GM23338 (cell line): ENCODE measurements at places on chromosomes 6 and 20. TPM values are rescaled to one million over a fixed set of nuclear protein-coding genes. Genes with fewer than 3 reads are reported as not detected.

The FILIP1 gene
- 3.4 and 3.7 TPM in 2 replicates for total RNA-seq

The IMPG1 gene
- not detected in 2 replicates for total RNA-seq

The CLPSL1 gene
- total RNA-seq: not detected in 2 replicates

The TBXT gene
- 0.39 TPM in 1 of 2 replicates, not detected in the other for total RNA-seq

The BMP7 gene
- total RNA-seq: 16.6 and 22.8 TPM in 2 replicates

The HLA-DMB gene
- total RNA-seq: 1.3 and 1.6 TPM in 2 replicates

DNA sequence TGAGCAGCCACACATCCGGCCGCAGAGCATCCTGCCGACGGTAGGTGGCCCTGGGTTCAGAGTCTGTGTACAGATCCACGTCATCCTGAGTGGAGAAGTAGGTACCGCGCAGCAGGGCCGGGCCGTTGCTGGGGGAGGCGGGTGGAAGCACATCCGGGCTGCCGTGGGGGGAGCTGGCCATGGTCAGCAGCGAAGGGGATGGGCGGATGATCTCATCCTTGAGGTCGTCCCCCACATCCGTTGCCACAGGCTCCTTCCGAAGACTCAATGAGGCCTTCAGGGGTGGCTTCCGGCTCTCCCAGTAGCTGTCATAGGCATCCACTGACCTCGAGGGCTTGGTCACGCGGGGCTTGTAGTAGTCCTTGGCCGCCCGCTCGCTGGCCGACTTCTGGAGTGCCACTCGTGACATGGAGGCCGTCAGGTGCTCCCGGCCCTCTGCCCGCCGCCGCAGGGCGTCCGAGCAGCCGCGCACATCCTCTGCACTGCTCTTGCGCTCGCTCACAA lies 9.2 kb downstream of the SPATA2 start:
- no peak for DNase-seq
- H3K36me3 ChIP-seq: no peaks in the 10 kb centered on the region; the same call in 1 of the 2 replicates
- H3K27ac ChIP-seq: no peak overlapping the region

DNA sequence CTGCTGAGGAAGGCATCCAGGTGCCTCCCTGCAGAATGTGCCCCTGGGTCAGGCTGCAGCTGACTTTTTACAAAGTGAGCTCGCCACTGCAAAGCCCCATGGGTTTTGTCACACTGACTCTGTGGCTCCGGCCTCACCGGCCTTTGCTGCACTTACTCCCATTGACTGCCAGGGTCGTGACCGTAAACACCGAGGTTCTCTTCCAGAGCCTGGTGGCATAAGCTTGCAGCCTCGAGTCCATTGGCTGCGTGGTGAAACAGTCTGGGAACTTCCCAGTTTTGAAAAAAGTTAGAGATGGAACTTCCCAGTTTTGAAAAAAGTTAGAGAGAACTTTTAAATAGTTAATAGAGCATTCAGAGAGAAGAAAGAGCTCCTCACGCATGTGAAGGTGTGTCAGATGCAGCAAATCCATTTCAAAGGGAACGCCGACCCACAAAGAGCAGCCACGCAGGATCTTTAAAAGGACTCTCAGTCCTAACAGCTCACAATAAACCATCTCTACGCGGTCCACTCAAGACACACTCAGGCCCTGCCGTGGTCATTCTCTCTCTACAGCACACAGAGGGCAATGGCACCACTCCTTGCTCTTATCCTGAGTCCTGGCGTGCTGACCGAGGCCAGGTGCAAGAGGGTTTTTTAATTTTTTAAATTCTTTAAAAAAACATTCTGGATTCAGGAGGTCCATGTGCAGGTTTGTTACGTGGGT lies 12.8 kb downstream of the RAMACL start:
- H3K27me3 ChIP-seq: no peaks in the 10 kb centered on the region
- H3K27ac ChIP-seq: no peak overlapping the region
- H3K4me1 ChIP-seq: peaks cover 21% of the 10 kb centered on the region
- no peaks in the 10 kb centered on the region for H3K36me3 ChIP-seq

- DNase-seq: peak; percentile 12
- no peak overlapping the region for H3K4me3 ChIP-seq
- H3K4me1 ChIP-seq: no peaks in the 10 kb centered on the region; the same call in 1 of the 2 replicates
Observed at GRCh38 chr6:75946146-75946831, 126.2 kb downstream of the IMPG1 start.

DNA sequence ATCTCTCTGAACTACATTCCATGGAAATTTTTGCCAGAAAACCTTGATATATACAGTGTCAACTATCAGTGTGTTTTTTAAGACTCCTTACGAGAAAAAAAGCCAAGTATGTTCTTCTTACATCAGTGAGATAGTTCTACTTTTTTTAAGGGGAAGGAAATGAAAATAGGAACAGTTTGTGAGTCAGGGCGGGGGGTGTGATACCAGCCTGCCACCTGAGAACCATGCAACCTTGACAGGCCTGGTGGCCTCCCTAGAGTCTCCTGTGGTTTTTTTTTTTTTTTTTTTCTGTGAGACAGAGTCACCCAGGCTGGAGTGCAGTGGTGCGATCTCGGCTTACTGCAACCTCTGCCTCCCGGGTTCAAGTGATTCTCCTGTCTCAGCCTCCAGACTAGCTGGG lies 96.3 kb upstream of the GCM1 start:
- H3K4me3 ChIP-seq: no peak overlapping the region
- H3K27me3 ChIP-seq: no peaks in the 10 kb centered on the region
- no peak overlapping the region for H3K27ac ChIP-seq
- 0 out of 2 replicates have a peak, but pooled peaks cover 5% of the 10 kb centered on the region for H3K36me3 ChIP-seq

DNA sequence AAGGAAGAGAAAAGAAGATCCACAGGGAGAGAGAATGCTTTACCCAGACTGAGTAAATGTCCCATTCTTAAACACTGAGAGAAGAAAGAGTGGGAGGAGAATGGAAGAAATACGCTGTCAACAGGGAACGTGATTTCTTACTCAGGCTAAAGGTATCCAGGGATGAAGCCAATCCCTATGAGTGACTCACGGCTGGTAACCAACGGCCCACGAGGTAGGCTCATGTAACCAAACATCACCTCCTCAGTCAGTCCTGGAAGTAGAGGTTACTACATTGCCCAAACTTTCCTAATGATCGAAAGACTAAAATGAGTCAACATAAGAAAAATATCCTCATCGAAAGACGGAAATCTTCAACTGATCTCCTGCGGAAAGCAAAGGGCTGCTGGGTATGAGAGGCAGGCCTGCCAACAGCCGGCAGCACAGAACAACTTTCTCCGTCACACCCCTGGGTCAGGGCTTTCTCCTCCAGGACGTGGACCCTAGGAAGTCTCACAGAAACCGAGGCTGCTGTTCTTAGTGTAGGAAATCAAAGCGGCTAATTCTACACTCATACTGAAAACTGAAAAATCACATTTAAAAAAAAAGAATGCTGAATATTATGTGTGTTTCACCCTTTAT lies 292.6 kb downstream of the GMDS start:
- H3K4me3 ChIP-seq: no peak overlapping the region
- no peak overlapping the region for H3K27ac ChIP-seq
- H3K4me1 ChIP-seq: no peaks in the 10 kb centered on the region
- no peak for DNase-seq
- H3K27me3 ChIP-seq: no peaks in the 10 kb centered on the region
- no peaks in the 10 kb centered on the region for H3K36me3 ChIP-seq

- H3K36me3 ChIP-seq: no peaks in the 10 kb centered on the region
- DNase-seq: no peak
- no peak overlapping the region for H3K27ac ChIP-seq
- peaks cover 17% of the 10 kb centered on the region; the same call in 1 of the 2 replicates for H3K4me1 ChIP-seq
Observed at GRCh38 chr20:3749087-3749688, 16.7 kb downstream of the HSPA12B start.

- H3K4me1 ChIP-seq: peaks cover 54% of the 10 kb centered on the region
- H3K27me3 ChIP-seq: no peaks in the 10 kb centered on the region
- no peak for DNase-seq
- no peaks in the 10 kb centered on the region for H3K36me3 ChIP-seq
- H3K4me3 ChIP-seq: no peak overlapping the region
Observed at GRCh38 chr6:21713481-21713880, 119.9 kb downstream of the SOX4 start.

DNA sequence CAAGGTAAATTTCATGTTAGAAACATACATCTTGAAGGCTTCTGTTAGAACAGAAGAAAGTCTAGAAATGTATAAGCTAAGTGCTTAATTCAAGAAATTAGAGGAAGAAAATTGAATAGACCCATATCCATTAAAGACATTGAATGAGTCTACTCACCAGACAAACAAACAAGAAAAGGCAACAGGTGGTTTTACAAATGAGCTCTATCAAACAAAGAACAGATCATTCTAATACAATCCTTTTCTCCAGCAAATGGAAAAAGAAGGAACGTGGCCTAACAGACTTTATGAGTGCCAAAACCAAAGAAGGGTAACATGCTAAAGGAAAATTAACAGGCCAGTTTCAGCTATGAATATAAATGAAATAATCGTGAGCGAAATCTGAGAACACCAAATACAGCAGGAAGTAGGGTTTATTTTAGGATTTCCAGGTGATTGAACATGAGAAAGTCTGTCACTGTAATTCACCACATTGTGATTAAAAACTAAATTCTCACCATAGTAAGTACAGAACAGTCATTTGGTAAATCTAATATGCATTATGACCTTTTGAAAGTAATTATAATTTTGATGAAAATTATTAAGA lies 22.6 kb downstream of the MTHFD1L start:
- no peak for DNase-seq
- H3K27ac ChIP-seq: no peak overlapping the region
- H3K27me3 ChIP-seq: no peaks in the 10 kb centered on the region
- H3K4me3 ChIP-seq: no peak overlapping the region

GRCh38 chr20:47036091-47036870 lies 141.6 kb downstream of the EYA2 start:
- no peak for DNase-seq
- H3K4me3 ChIP-seq: no peak overlapping the region
- H3K4me1 ChIP-seq: no peaks in the 10 kb centered on the region

DNA sequence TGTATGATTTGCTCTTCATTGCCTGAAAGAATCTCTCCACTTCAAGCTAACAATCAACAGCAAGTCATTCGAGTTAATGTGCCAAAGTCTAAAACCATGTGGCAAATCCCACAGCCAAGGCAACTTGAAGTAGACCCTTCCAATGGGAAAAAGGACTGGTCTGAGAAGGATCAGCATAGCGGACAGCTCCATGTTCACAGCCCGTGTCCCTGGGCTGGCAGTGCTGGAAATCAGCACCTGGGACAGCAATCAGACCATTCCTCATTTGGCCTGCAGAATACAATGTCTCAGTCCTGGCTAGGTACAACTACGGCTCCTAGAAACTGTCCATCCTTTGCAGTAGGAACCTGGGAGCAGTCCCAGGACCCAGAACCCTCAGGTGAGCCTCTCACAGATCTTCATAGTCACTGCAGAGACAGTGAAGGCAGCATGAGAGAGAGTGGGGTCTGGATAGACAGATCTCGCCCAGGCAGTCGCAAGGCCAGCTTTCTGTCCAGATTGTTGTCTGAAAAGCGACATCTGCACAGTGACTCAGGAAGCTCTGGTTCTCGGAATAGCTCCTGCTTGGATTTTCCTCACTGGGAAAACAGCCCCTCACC lies 1.1 kb downstream of the GJA10 start:
- no peaks in the 10 kb centered on the region for H3K36me3 ChIP-seq
- DNase-seq: peak; percentile 84
- 0 out of 2 replicates have a peak, but pooled peaks cover 6% of the 10 kb centered on the region for H3K27me3 ChIP-seq
- no peak overlapping the region for H3K4me3 ChIP-seq
- H3K4me1 ChIP-seq: peaks cover 34% of the 10 kb centered on the region

DNA sequence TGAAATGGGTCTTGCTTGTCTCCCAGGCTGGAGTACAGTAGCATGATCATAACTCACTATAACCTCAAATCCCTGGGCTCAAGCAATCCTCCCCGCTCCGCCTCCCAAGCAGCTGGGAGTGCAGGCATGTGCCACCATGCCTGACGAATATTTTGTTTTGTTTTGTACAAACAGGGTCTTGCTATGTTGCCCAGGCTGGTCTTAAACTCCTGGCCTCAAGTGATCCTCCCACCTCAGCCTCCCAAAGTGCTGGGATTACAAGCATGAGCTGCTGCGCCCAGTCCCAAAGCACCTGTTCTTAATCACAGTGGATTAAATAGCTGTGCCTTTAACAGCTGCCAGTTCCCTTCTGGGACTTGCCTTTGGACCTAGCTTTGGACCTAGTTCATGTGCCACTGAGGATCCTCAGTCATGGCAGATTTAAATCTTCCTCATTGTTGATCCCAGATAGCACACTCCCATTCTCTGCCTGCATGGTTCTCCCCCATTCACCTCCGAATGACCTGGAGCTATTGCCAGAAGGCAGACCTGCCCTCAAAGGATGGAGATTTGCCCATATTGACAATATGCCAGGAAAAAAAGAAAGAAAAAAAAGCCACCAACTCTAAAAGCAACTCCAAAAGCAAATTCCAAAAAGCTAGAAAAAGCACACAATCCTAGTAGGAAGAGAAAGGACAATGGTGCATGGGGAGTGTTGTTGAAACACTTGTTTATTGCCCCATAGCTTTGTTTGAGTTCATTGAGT lies 10.6 kb downstream of the POFUT1 start:
- H3K27ac ChIP-seq: 0 out of 2 replicates have a peak overlapping the region, but pooled peaks have one; percentile 33
- H3K36me3 ChIP-seq: peaks cover 67% of the 10 kb centered on the region

DNA sequence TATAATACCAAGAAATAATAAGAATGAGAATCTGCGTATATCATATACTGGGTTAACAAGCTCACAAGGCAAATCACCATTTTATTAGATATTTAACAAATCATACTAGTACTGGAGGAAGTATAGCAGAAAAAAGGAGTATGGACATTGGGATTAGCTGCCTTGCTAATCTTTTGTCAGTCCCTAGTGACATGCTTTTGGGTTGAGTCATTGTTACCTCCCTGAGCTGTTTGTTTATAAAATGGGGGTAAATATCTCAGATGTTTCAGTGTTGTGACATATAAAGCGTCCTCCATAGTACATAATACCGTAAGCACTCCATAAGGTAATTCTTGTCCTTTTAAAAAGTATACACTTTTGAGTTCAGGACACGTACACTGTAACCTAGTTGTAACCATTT lies 107.0 kb downstream of the ESR1 start:
- no peak overlapping the region for H3K4me3 ChIP-seq
- no peak overlapping the region for H3K27ac ChIP-seq
- peak; percentile 8 for DNase-seq
- H3K27me3 ChIP-seq: no peaks in the 10 kb centered on the region

DNA sequence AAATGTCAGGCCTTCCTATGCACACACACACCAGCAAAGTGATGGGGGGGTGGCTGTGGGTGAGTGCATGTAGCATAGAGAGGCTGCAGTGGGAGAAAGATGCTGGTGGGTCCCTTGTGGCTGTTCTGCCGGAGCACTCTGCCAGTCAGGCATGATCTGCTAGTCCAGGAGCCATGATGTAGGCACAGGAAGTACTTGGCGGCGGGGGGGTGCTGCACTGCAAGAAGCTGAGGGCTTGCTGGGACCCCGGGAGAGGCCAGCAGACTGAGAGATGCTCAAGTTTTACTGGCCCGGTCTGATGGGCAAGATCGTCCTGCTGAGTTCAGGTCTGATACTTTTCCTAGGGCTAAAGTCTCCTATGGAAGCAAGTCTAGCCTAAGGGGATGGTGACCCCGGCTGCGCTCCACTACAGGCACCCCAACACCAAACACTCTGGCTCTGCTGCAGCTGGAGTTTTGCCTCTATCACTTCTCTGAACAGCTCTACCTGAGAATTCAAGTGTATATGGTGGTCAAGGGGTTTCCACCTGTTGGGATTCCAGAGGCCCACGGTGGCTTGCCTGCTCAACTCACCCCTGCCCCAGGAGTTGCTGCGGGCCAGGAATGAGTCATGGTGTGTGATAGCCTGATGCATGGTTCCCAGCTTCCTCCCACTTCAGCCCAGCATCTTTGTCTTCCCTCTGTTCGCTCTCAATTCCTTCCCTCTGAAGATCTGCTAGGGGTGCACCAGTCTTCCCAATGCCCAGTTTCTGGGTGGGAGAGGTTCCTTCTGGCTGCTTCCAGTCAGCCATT lies 971.8 kb upstream of the ADGRB3 start:
- H3K27me3 ChIP-seq: no peaks in the 10 kb centered on the region
- H3K27ac ChIP-seq: no peak overlapping the region
- H3K36me3 ChIP-seq: no peaks in the 10 kb centered on the region
- DNase-seq: no peak

- no peak overlapping the region for H3K27ac ChIP-seq
- no peaks in the 10 kb centered on the region for H3K36me3 ChIP-seq
- H3K4me1 ChIP-seq: no peaks in the 10 kb centered on the region
- H3K4me3 ChIP-seq: no peak overlapping the region
Observed at GRCh38 chr6:98764373-98764911, 69.9 kb upstream of the POU3F2 start.
